Activated CD4-positive, alpha-beta T cell treated with anti-CD3 and anti-CD28 coated beads for 4 hours (primary cell): ENCODE measurements at places on chromosomes 2 and 18.

DNA sequence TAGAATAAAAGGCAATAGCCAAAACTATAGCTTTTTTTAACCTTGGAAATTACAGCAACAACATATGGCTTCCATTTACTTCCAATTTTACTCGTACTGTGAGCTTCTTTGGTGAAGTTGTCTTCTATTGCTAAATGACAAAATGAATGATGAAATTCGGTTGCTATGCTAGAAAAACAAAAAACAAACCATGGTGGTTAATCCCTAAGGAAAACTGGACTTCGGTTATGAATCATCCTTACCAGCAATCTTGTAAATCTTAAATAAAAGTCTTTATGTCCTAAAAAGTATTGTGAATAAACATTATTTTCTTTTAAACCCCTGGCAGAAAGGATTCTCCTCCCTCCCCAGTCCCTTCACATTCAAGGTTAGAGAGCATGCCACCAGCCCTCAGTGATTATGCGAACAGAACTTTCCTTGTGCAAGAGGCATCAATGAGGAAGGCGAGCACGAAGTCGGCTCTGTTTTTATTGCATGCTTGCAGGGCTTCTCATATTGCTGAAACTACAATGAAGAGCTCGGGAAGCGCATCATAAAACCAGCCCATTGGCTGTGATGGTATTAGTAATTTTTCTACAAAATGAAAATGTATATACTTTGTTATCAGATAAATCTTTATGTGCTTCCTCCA is 62.9 kb downstream of the ZNF521 start:
- DNase-seq, result no peak

DNA sequence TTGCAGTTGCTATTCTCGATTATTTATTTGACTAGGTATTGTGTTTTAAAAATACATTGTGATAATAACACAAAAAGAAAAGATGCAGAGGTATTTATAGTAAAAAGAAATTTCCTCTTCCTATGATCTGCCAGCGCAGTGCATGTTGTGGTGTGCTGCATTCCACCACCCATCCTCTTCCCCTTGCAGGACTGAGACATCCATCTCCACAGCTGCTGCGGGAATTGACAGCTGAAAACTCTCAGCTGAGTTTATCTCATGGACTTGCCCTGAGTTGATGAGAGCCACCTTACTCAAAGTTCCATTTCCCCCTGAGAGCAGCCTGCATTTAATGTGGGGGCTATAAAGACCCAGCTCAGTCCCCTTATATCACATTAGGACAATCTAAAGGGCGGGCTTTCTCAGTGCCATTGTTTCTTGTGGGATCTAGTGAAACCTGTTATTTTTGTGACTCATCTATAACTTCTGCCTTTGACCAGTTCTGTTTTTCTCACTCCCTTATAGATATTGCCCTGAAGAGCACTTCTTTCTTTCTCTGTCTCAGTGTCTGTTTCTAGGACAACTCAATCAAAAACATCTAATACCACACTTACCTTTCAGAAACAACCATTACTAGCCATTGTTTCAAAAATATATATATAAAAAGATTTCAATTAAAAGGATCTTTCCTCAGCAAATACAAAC is 698.5 kb downstream of the NR4A2 start:
- DNase-seq, result no peak

GRCh38 chr2:200797242-200797770 is 14.4 kb upstream of the BZW1 start:
- no peak for DNase-seq

GRCh38 chr18:48987821-48988220 is 37.1 kb upstream of the SMAD7 start:
- DNase-seq, result no peak

DNA sequence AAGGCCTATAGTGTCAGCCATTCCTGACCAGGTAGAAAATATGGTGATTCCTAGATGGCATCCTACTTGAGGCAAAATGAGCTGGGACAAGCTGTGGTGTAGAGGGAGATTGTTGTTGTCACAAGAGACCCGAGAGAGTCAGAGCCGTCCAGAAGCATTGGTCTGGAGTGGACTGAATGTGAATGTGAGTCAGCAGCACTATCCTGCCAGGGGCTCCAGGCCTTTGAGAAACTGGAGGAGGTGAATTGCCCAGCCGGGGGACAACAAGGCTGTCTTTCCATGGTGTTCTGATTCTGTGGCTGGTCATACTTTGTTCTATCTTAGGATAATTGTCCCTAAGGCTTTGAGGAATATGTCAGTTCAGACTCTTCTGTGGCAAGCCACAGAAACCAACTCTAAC is 29.4 kb upstream of the EIF2AK3 start:
- DNase-seq, result no peak
